ENCODE measurements at places on chromosomes 11 and 22. TPM values are rescaled to one million over a fixed set of nuclear protein-coding genes. Genes with fewer than 3 reads are reported as not detected.

Gene OR6X1
- polyA plus RNA-seq: not detected

Gene SDHAF2
- 44.6 TPM for polyA plus RNA-seq

Gene FXYD2
- 476 TPM for polyA plus RNA-seq

Gene PIK3IP1
- 8.1 TPM for polyA plus RNA-seq

Gene CELSR1
- 22.5 TPM for polyA plus RNA-seq

Gene TRIM22
- 10.1 TPM for polyA plus RNA-seq

Gene SCGB1D1
- polyA plus RNA-seq: not detected

Gene NEFH
- 9.4 TPM for polyA plus RNA-seq

Gene ZDHHC24
- polyA plus RNA-seq: 6.6 TPM

Gene RFPL3
- not detected for polyA plus RNA-seq

Gene OR10A3
- polyA plus RNA-seq: 0.10 TPM

Gene UPK3A
- polyA plus RNA-seq: 1.8 TPM

Gene ZNF70
- 8.1 TPM for polyA plus RNA-seq

Gene HIKESHI
- 49.4 TPM for polyA plus RNA-seq

Gene THYN1
- 53.0 TPM for polyA plus RNA-seq

Gene HMBS
- 31.6 TPM for polyA plus RNA-seq

Gene MUC2
- 0.01 TPM for polyA plus RNA-seq

Gene ASRGL1
- polyA plus RNA-seq: 63.3 TPM

Gene CHRM1
- not detected for polyA plus RNA-seq

Gene NR1H3
- polyA plus RNA-seq: 35.6 TPM

Gene PRSS23
- 136 TPM for polyA plus RNA-seq

Gene OR52I2
- polyA plus RNA-seq: not detected

Gene MUC15
- polyA plus RNA-seq: 3.4 TPM
